ENCODE measurements at places on chromosomes 2 and 18.

DNA sequence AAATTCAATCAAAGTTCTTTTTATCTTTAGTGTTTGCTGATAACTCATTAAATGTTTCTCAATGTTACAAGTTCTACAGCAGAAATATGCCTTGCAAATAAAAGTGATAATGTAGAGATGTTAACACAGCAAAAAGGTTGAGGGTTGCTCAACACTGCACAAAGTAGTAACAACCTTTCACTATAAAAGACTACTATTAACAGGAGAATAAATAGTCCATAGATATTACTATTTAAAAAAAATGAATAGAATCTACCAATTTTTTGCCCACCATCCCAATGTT is 378.1 kb downstream of the RBM43 start:
- DNase-seq, result no peak

GRCh38 chr2:190722061-190722759 is 73.3 kb downstream of the NAB1 start:
- DNase-seq, result no peak

DNA sequence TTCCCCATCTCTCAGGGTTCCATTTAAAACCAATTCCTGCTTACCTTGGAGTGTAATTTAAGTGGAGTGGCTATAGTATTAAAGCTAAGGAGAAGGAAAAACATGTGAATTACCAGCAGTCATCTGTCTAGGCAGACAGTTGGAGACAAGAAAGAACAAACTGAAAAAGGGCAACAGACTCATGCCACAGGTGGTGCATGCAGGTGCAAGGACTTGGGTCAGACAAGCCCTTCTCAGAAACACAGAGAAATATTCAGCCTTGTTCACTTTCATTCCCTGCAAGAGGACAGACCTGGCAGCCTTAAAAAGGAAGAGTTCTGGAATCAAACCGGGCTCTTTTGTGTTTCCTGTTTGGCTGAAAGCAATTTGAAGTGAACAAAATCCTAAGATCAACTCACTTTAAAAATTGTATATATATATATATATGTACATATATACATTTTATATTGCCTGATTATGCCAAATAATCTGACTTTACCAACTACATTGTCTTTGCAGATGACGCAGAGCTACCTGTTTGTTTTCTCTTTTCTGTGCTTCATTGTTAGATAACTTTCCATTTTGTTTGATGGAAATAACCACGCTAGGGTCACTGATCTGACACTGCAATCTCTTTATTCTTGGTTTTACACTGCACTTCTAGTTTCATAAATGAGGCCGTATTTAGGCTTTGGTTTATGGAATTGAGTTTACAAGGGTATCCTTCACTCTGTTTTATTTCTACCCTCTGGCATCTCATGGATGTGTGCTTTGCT is 35.1 kb upstream of the VPS54 start:
- DNase-seq, result no peak

DNA sequence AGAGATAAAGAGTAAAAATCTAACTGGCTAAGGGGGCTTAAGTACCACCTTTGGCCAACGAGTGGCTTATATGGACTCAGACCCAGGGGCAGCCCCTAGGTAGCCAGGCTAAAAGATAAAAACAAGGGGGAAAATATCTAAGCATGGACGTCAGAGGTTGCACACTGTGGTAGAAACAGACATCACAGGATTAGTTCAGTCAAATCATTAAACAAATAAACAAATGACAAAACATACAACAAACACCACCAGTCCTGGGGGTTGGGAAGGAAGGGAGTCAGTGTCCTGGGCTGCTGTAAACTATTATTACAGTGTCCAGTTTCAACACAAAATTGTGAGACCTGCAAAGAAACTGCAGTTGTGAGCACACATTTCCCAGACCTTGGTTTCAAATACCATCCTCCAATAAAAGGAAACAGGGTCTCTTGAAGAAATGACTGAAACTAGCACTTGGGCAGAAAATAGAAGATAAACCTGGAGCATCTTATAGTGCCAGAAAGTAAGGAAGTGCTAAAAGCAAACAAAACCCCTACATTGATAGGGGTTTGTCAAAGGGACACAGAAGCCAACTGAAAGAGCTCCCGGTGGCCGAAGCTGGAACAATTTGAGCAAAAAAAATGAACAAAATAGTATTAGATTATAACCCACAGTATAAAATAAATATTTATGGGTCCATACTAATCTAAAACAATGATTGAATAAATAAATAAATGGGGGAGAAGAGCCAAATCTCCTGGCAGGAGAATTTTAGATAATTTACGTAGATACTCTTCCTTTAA is 154.8 kb upstream of the KLF7 start:
- no peak for DNase-seq

DNA sequence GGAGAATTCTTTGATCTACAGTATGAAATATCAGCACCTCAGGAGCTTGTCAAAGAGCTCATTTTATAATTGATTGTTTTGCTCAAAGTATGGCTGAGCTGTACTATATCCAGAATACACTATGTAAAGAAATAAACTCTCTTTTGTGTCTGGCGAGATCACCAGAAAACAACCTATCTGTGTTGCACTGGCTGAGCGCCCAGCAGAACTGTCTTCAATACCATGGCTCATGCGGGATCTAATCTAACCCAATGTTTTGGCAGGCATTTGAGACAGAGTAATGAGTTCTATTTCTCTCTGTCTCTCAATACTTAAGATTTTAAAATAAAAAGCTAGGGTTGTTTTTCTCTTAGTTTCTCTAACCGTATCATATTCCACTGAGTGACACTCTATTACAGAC is 192.4 kb downstream of the L3MBTL4 start:
- DNase-seq, result no peak

DNA sequence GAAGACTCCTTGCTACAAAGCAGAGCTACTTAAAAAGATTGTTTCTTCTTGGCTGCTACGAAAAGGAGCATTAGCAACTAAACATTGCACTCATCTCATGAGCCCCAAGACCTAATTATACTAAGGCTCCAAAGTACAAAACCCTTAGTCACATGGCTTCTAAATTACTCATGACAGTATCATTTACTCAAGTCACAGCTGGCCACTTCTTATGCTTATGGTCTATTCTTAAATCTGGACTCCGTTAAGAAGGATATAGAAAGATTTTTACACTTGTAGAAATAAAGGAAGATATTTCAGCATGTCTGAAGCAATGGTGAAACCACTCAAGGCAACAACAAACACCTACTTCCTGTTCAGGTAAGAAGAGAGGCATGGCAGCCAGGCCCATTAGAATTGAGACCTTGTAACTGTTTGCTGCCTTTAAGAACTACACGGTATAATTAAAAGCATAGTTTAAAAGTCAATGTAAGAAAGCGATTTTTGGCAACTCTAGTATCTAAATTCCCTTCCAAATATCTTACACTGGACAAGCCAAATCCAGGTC is 12.7 kb downstream of the ANKRD44 start:
- DNase-seq, result no peak

- no peak for DNase-seq
These were observed 123.9 kb downstream of the MAP2 start for GRCh38 chr2:209547726-209548125.

- no peak for DNase-seq
These were observed 630 bp downstream of the PPM1G start for GRCh38 chr2:27408601-27409320.

GRCh38 chr2:47607005-47607679 is 175.8 kb upstream of the MSH6 start:
- peak; percentile 22 for DNase-seq

- no peak for DNase-seq
These were observed 26.0 kb upstream of the FOSL2 start for GRCh38 chr2:28366496-28367282.

- no peak for DNase-seq
These were observed 283.1 kb downstream of the PHLPP1 start for GRCh38 chr18:62998443-62998842.

DNA sequence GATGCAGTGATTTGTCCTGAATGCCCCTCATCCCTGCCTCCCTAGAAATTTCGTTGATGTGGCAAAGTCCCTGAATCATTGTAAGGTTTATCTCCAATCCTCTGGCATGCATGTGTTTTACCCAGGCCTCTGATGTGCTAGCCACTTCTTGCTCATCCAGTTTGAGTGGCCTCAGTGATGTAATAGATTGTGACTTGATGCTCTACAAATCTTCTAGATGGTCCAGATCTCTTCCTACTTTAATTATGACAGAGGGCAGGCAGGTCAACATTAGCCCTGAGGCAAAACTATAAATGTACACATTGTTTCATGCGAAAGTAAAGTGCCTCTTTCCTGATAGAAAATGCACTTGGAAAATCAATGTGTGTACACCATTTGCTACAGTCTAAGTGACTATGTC is 54.5 kb downstream of the LONRF2 start:
- DNase-seq, result no peak

DNA sequence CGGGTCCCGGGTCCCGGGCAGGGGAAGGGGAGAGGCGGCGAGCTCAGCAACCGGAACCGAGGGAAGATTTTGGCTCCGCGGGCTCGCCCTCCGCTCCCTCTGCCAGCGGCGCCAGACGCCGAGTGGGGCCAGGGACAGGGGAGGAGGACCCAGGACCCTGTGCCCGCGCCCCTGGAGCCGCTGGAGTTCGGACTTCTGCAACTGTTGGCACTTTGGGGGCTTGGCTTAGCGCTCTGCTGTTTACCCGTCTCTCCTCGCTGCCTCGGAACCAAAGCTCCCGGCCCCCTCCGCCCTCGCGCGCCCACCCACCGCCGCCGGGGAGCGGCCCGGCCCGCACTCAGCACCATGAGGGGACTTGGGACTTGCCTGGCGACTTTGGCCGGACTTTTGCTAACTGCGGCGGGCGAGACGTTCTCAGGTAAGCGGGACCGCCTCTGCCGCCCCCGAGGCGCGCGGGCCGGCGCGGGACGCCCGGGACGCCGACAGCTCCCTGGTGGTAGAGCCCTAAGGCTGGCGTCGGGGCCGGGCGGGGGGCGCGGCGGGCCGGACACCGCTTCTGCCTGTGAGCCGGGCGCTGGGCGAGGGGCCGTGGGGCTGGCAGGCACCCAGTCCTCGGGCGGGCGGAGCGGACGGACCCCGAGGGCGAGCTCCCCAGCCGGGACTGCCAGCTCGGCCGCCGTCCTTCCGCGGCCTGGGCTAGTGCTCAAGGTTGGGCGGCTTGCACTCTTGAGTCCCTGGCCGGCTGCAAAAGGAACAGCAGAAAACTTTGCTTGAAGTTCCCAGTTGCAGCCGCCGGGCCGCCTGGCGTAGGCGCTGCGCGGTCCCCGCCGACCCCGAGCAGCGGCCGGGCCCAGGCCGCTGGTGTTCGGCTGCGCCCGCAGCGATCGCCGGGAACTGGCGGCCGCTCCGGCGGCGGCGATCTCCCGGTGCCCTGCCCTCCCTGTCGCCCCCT is 634 bp downstream of the PTPRM start:
- DNase-seq, result peak; percentile 58

- no peak for DNase-seq
These were observed 202.9 kb upstream of the TNP1 start for GRCh38 chr2:217062768-217063167.

GRCh38 chr2:42124011-42124785 is 45.0 kb upstream of the EML4 start:
- no peak for DNase-seq

DNA sequence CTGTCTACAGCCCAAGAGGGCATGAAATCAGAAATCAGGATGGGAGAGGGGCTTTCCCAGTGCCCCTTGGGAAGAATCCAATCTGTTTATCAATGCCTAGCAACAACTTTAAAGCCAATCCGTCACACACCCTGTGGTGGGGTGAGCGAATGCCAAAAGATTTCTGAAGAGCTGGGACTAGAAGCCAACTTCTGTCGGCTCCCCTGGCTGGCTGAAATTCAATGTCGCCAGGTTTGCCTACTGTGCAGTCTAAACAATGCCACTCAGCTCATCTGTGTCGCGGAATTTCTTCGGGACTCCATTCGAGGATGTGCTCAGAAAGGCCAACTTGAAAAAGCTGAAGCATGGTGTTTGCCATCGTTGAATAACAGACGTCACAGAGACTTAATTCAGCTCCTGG is 31.5 kb upstream of the NCKAP5 start:
- no peak for DNase-seq

- DNase-seq, result no peak
These were observed 25.1 kb downstream of the PPIG start for GRCh38 chr2:169609264-169609663.

DNA sequence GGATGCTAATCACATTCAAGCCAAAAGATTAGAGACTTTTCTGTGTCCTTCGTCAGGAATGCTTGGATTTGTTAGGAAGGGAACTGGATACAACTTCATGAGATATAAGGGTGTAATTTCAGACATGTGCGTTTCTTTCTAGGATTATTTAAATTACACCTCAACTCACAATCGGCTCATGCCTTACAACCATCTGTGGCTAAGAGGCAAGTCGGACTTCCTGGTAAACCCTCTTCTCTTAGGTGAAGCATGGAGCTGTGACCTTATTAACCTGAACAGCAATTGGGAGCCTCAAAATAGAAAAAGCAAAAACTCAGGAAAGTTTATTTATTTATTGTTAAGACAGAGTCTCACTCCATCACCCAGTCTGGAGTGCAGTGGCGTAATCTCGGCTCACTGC is 61.8 kb downstream of the SEMA4F start:
- no peak for DNase-seq

- DNase-seq, result no peak
These were observed 40.2 kb downstream of the INPP4A start for GRCh38 chr2:98484652-98485452.

DNA sequence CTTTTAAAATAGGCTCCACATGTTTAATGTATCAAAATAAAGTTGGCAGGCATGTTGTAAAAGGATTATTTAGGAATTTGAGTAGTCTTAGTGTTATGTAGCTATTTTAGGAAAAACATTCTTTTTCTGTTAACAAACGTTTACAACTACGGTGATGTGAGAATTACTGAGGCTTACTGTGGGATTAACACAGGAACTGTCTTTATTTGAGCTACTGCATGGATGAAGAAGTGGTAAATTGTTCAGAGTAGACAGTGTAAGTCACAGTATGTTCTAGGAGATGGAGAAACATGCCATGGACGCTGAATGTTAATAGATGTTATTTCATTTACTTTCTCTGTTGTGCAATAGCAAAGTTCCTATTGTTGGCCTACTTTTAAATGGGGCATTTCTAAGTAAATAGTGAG is 1.6 kb downstream of the PPM1B start:
- no peak for DNase-seq

DNA sequence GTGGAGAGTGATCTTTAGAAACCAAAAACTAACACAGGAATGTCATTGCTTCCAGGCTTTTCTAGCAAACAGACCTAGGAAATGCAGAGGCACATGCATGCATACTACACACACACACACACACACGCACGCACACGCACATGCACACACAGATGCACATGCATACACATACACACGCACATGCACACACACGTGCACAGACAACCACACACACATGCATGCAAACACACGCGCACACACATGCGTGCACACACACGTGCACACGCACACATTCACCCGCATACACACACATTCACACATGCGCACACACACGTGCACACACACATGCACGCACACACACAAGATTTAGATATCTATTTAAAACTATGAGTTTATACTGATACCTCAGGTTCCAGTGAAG is 379.5 kb downstream of the ZNF516 start:
- DNase-seq, result no peak

- no peak for DNase-seq
These were observed 7.8 kb upstream of the RAB12 start for GRCh38 chr18:8601277-8602032.

Measured in WTC11 (cell line).